ENCODE measurements at places on chromosomes 12 and 14.

DNA sequence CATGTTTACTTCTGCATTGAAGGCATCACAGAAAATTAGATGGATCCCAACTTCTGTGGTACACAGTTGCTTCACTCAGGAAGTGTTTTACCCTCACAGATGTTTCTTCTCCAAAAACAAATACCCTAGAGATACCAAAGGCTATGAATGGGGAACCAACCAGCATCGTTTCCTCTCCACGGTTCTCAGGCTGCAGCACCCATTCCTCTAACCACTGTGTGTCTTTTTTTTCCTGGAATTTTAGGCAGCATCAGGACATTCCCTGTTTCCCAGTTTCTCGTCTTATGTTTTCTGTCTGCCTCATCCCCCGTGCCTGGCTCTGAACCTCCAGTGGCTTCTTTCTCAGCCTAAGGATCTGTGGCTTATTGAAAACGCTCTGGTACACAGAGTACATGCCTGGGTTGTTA, 72.0 kb upstream of the TBX5 start:
- DNase-seq, result no peak

GRCh38 chr12:115973968-115974724, 303.3 kb downstream of the MED13L start:
- DNase-seq, result no peak

- DNase-seq, result no peak
These were observed 337.5 kb downstream of the CCDC91 start for GRCh38 chr12:28527631-28528249.

GRCh38 chr14:91186515-91187066, 57.9 kb downstream of the GPR68 start:
- DNase-seq, result no peak

DNA sequence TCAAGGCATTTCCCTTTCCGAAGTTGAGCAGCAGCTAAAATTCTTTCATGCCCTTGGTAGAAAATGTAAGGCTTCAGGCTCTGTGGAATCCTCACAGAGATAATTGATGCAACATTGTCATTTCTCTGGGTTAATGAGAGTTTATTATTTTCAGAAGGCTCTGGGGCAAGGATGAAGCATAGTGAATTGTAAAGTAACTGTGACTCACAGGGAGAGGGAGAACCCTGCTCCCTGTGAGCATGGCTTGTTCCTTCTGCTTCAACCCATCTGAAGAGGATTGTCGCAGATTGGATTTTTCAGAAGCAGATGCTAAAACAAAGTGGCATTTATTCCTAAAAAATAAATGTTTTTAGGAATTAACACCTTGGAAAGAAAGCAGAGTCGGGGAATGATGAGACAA, 41.2 kb downstream of the APOBEC1 start:
- DNase-seq, result no peak

GRCh38 chr12:131800594-131801135, 27.5 kb upstream of the MMP17 start:
- DNase-seq, result no peak

DNA sequence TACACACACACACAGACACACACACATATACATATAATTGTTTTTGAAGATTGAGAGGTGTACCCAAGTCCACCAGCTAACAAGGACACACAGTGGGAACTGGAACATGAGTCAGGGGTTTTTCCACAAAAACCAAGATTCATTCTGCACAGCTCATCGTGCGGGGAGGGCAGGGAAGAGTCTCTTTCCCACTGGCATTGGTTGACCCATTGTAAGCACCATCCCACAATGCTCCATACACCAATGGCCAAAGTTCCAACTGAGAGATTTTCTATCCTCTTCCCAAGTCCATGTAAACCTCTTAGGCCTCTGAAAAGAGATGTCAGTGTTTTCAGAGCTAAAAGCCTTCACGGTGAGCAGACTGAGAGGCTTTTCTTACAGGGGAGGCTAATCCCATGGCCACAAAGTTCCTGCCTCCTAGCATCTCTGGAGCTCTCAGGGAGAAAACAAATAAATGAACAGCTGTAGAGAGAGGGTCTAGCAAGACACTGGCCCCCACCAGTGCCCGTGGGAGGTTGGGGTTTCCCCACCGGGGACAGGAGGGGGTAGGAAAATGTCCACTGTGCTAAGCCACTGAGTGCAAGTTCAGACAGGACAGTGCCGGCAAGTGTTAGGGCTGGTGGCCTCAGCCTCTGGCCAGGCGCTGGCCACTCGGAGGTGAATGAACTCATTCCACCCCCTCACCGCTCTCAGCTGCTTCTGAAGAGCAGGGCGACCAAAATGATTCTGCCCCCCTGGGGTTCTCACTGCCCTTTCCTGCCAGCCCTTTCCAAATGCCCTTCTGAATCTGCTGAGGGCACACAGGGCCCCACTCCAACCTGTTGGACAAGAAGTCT, 21.5 kb upstream of the TC2N start:
- no peak for DNase-seq

GRCh38 chr12:2334271-2334670, 281.5 kb downstream of the CACNA1C start:
- DNase-seq, result no peak

GRCh38 chr12:129696405-129696804, 207.4 kb downstream of the TMEM132D start:
- no peak for DNase-seq

DNA sequence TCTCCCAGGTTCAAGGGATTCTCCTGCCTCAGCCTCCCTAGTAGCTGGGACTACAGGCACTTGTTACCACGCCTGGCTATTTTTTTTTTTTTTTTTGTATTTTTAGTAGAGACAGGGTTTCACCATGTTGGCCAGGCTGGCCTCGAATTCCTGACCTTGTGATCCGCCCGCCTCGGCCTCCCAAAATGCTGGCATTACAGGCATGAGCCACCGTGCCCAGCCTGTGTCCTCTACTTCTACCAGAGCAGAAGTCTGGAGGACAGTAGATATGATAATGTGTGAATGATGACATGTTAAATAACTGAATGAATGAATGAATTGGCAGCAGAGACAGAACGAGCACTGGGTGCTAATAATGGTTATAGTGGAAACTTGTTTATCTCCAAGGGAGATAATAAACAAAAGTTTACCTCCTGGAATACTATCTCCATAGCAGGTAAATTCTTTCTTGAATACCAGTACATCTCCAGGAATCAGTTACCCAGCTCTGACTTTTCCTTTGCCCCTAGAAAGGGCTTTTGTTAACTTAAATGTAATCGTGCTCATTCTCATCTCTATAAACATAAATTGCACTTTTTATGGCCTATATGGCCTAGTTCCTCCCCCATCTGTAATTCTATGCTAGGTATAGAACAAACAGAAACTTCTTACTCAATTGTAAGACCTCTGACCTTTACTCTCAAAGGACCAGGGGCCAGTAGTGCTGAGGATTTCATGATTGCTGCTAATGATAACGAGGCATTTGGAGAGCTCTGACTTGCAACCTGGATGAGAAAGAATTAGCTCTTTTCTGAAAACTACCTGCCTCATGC, 7.2 kb upstream of the LGALS3 start:
- DNase-seq, result no peak

GRCh38 chr14:100802766-100803165, 23.2 kb upstream of the MEG3 start:
- DNase-seq, result no peak

GRCh38 chr12:120495186-120495730, 655 bp upstream of the DYNLL1 start:
- no peak for DNase-seq

GRCh38 chr12:117298648-117299225, 62.7 kb downstream of the NOS1 start:
- no peak for DNase-seq
